Activated effector memory CD4-positive, alpha-beta T cell treated with Interleukin-2 at 50 U/mL for 16 hours (primary cell): ENCODE measurements at places on chromosomes 11 and 22.

DNA sequence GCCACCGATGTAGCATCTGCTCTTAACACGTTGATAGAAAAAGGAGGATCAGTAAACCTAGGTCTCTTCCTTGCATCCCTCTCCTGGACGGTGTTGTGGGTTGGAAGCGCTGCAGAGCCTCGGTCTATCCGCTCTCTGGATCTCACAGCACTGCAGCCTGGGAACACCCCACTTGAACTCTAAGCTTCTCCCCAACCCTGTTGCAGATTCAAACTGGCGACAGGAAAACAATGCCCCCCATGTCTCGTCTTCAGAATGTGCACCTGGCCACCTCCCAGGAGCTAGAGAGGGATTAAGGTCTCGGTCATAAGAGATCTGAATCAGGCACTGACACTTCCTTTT is 454 bp downstream of the TMEM218 start:
- DNase-seq = no peak

DNA sequence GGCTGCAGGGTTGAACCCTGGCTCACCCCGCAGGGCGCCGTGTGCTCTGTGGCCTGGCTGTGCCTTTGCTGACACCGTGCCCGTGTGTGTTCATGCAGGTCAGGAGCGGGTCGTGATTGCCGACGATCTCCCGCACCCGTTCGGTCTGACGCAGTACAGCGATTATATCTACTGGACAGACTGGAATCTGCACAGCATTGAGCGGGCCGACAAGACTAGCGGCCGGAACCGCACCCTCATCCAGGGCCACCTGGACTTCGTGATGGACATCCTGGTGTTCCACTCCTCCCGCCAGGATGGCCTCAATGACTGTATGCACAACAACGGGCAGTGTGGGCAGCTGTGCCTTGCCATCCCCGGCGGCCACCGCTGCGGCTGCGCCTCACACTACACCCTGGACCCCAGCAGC is 47.0 kb upstream of the PPP6R3 start:
- DNase-seq = no peak

DNA sequence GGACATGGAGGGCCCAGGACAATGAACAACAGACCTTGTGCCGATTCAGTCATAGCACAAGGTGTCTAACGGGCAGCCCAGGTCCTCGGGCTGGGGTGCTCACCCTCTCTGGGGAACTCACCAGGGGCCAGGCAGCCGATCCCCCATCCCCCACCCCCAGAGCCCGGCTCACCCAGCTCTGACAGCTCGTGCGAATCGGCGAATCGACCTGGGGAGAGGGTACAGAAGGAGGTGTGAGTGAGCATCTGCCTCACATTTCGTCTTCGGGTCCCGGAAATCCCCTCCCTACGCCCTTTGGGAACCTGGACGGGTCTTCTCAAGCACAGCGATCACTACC is 423 bp downstream of the PEX16 start:
- no peak for DNase-seq

DNA sequence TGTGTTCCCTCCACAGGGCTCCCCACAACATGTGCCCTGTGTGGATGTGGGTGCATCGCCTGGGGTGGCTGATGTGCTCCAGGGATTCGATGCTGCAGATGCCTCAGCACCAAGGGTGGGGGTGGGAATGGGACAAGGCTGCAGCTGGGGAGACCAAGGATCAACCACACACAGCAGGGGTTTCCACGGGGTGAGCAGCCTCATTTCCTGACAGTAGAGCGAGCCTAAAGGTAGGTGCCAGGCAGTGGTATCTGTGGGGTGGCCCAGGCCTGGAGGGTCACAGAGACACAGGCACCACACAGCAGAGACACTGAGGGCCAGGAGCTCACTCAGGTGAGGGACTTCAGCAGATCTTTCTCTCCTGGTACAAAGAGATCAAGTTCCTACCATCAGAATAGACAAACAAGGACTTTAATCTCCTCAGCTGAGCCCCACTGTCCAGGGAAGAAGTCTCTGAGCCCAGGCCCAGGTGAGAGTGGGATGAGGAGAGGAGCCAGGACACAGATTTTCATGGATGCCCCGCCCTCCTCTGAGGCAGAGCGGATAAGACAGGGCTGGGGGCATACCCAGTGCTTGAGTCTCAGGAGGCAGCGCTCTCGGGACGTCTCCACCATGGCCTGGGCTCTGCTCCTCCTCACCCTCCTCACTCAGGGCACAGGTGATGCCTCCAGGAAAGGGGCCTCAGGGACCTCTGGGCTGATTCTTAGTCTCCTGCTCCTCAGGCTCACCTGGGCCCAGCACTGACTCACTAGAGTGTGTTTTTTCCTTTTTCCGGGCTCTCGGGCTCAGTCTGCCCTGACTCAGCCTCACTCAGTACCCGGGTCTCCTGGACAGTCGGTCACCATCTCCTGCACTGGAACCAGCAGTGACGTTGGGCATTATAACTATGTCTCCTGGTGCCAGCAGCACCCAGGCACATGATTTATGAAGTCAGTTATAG is 19.7 kb downstream of the GGTLC2 start:
- no peak for DNase-seq
